Activated CD4-positive, alpha-beta T cell treated with anti-CD3 and anti-CD28 coated beads, Interleukin-2, amount 10 ng/mL, durations not matched to agents 24 days and 14 days (primary cell): ENCODE measurements at places on chromosomes 7 and 10. TPM values are rescaled to one million over a fixed set of nuclear protein-coding genes. Genes with fewer than 3 reads are reported as not detected.
A peak's percentile ranks its signal among the peaks of the same experiment; 100 is the strongest.

The CDK14 gene
- 1.9 and 2.0 TPM in 2 replicates for total RNA-seq

The RAB19 gene
- 23.0 and 24.4 TPM in 2 replicates for total RNA-seq

The UNCX gene
- total RNA-seq = not detected in 2 replicates

The SAMD9 gene
- 8.6 and 9.4 TPM in 2 replicates for total RNA-seq

The SKIDA1 gene
- total RNA-seq = 0.02 and 0.16 TPM in 2 replicates

The ATP6V0A4 gene
- not detected in 2 replicates for total RNA-seq

DNA sequence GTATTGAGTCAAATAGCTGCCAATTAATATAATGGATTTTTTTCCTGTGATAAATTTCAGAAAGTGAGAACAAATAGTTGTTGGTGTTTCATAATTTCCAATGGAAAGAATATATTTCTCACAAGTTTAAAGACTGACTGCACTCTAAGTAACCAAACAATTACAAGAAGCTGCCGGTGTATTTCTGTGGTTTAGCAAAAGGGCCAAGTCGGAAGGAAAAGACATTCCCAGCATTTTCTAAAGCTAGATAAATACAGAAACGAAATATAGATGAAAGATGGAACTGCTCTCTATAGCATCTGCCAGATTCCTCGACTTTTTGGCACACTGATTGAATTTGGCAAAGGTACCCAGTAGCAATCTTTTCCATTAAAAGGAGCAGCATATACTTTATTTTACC lies 92.7 kb upstream of the MKX start:
- H3K4me3 ChIP-seq = no peak overlapping the region
- no peaks in the 10 kb centered on the region for H3K4me1 ChIP-seq
- no peak for DNase-seq
- no peaks in the 10 kb centered on the region for H3K27me3 ChIP-seq
- H3K27ac ChIP-seq = no peak overlapping the region

The SFRP5 gene
- not detected in 2 replicates for total RNA-seq

DNA sequence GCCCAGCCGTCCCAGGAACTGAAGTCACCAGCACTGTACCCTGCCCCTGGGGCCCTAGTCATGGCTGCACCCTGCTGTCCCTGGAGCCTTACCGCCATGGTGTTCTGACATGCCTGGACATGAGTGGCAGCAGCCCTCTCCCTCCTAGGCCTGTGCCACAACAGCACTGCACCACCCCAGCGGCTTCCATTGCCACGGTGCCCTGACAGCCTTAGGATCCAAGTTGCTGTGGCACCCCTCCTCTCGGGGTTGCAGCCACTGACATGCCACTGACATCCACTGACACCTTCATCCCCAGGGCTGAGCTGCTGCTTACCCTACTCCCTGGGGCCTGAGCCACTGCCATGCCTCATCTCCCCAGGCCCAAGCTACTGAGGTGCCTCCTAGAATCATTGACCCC lies 39.6 kb upstream of the SHH start:
- H3K27me3 ChIP-seq = peaks cover 2% of the 10 kb centered on the region
- H3K36me3 ChIP-seq = no peaks in the 10 kb centered on the region
- no peak for DNase-seq
- no peak overlapping the region for H3K27ac ChIP-seq

The MYL10 gene
- total RNA-seq = not detected in 2 replicates

GRCh38 chr7:140610204-140611165 lies 30.1 kb downstream of the DENND2A start:
- no peak for DNase-seq
- H3K4me3 ChIP-seq = no peak overlapping the region
- no peaks in the 10 kb centered on the region for H3K4me1 ChIP-seq
- peaks cover 3% of the 10 kb centered on the region for H3K27me3 ChIP-seq

DNA sequence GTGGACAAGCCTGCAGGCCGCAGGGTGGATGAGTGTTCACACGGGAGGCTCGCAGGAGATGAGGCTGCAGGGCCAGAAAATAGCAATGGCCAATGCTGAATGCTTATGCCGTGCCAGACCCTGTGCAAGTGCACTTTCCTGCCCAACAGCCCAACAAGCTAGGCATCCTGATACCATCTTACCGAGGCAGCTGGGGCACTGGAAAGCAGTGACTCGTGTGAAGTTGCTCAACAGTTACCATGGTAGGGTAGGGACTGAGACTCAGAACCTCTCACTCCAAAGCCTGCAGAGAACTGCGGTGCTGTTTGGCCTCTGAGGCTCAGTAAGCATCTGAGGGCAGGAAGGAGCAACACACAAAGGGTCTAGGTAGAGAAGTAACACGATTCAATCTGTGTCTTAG lies 43.7 kb downstream of the JAZF1 start:
- no peaks in the 10 kb centered on the region for H3K36me3 ChIP-seq
- H3K4me1 ChIP-seq = no peaks in the 10 kb centered on the region
- H3K27ac ChIP-seq = no peak overlapping the region
- H3K27me3 ChIP-seq = no peaks in the 10 kb centered on the region
- H3K4me3 ChIP-seq = no peak overlapping the region

DNA sequence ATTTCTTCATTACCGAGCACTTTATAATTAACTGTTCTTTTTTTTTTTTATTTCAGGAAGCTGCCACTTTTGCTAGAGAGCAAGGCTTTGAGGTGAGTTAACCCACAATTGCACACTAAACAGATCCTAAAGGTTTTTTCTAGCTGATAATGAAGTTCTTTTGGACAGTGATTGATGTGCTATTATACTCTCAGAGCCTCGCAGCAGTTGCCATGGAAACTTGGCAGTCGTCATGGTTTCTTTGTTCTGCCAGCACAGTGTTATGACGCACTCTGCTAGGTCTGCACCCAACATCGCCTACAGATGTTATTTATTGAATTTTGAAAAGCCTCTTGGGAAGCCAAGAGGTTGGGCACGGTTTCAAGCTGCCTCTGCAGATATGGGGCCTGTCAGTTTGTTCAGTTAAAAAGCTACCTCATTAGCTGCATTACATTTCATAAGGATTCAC lies 237.2 kb upstream of the KAT6B start:
- peak; percentile 94 for DNase-seq
- H3K27me3 ChIP-seq = no peaks in the 10 kb centered on the region
- peaks cover 10% of the 10 kb centered on the region for H3K36me3 ChIP-seq
- H3K4me3 ChIP-seq = no peak overlapping the region
- peak overlapping the region; percentile 80 for H3K27ac ChIP-seq

- H3K4me1 ChIP-seq = no peaks in the 10 kb centered on the region
- DNase-seq = no peak
- H3K4me3 ChIP-seq = no peak overlapping the region
- no peaks in the 10 kb centered on the region for H3K36me3 ChIP-seq
Observed at GRCh38 chr7:73921623-73922528, 60.9 kb downstream of the TMEM270 start.

- peaks cover 6% of the 10 kb centered on the region for H3K36me3 ChIP-seq
- H3K27ac ChIP-seq = no peak overlapping the region
- H3K4me1 ChIP-seq = peaks cover 16% of the 10 kb centered on the region
- no peaks in the 10 kb centered on the region for H3K27me3 ChIP-seq
- no peak for DNase-seq
Observed at GRCh38 chr10:24871011-24871935, 81.1 kb downstream of the PRTFDC1 start.

The ANKRD1 gene
- not detected in 2 replicates for total RNA-seq

- H3K4me3 ChIP-seq = no peak overlapping the region
- H3K36me3 ChIP-seq = no peaks in the 10 kb centered on the region
- no peak for DNase-seq
- no peak overlapping the region for H3K27ac ChIP-seq
- peaks cover 7% of the 10 kb centered on the region for H3K27me3 ChIP-seq
- peaks cover 23% of the 10 kb centered on the region for H3K4me1 ChIP-seq
Observed at GRCh38 chr10:88853155-88853881, 1.7 kb upstream of the ANKRD22 start.

The CNPY1 gene
- total RNA-seq = not detected in 2 replicates

The GIMAP4 gene
- 61.1 and 62.7 TPM in 2 replicates for total RNA-seq

- H3K27ac ChIP-seq = no peak overlapping the region
- peaks cover 19% of the 10 kb centered on the region for H3K27me3 ChIP-seq
- peaks cover 10% of the 10 kb centered on the region for H3K4me1 ChIP-seq
- DNase-seq = no peak
- H3K4me3 ChIP-seq = no peak overlapping the region
- no peaks in the 10 kb centered on the region for H3K36me3 ChIP-seq
Observed at GRCh38 chr10:60913071-60913470, 30.9 kb downstream of the RHOBTB1 start.

DNA sequence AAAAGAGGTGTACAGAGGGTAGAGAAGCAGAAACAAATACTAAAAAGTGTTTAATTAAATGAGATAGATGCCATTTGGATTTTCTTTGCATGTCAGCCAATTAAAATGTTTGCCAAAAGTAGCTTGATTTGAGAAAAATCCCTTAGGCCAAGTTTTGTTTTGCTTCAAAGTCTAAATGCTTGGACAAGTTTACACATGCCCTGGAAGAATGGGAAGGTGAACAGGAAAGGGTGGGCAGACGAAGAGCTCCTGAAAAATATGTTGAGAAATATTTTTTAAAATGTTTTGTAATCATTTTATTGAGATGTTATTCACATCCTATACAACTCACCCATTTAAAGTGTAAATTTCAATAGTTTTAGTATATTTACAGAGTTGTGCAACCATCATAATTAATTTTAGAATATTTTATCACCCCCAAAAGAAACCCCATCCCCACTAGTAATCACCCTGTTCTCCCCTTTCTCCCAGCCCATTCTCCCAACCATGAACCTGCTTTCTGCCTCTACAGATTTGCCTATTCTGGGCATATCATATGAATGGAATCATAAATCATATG lies 98.5 kb upstream of the ANK3 start:
- no peak overlapping the region for H3K27ac ChIP-seq
- H3K27me3 ChIP-seq = no peaks in the 10 kb centered on the region
- H3K4me3 ChIP-seq = no peak overlapping the region

The OPN4 gene
- not detected in 2 replicates for total RNA-seq

The UBTD1 gene
- total RNA-seq = 1.8 and 2.1 TPM in 2 replicates

- no peak overlapping the region for H3K27ac ChIP-seq
- H3K4me3 ChIP-seq = no peak overlapping the region
- DNase-seq = peak; percentile 26
- H3K27me3 ChIP-seq = no peaks in the 10 kb centered on the region
- no peaks in the 10 kb centered on the region for H3K36me3 ChIP-seq
Observed at GRCh38 chr7:111998326-111998725, 207.9 kb downstream of the DOCK4 start.

- H3K4me3 ChIP-seq = no peak overlapping the region
- no peak for DNase-seq
- peaks cover 51% of the 10 kb centered on the region for H3K36me3 ChIP-seq
- no peaks in the 10 kb centered on the region for H3K27me3 ChIP-seq
- peak overlapping the region; percentile 29 for H3K27ac ChIP-seq
Observed at GRCh38 chr7:55502124-55502857, 70.0 kb downstream of the VOPP1 start.

DNA sequence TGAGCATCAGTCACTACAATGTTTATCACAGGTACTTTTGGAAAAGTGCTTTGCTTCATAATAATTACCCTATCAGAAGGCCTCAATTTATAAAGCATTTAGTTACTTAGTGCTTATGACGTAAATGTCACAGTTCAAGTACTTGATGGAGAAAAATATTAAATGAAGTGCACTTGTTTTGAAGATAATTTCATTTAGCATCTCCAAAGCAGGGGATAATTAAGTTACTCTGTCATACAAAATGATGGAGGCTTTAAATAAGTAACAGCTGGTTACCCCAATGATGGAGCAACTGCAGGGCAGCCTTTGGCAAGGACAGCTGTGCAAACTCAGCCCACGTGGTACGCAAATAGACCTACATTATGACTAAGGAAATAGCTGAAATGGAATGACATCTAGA lies 768.8 kb downstream of the GRM8 start:
- no peak overlapping the region for H3K27ac ChIP-seq
- no peaks in the 10 kb centered on the region for H3K4me1 ChIP-seq
- no peaks in the 10 kb centered on the region for H3K36me3 ChIP-seq
- H3K4me3 ChIP-seq = no peak overlapping the region

- H3K4me1 ChIP-seq = no peaks in the 10 kb centered on the region
- no peaks in the 10 kb centered on the region for H3K36me3 ChIP-seq
Observed at GRCh38 chr10:124138883-124139348, 45.5 kb upstream of the CHST15 start.

GRCh38 chr10:131869344-131869743 lies 31.5 kb upstream of the PPP2R2D start:
- no peak overlapping the region for H3K4me3 ChIP-seq
- no peak overlapping the region for H3K27ac ChIP-seq
- no peak for DNase-seq

- no peaks in the 10 kb centered on the region for H3K27me3 ChIP-seq
- no peak overlapping the region for H3K27ac ChIP-seq
- H3K36me3 ChIP-seq = no peaks in the 10 kb centered on the region
- peaks cover 3% of the 10 kb centered on the region for H3K4me1 ChIP-seq
- no peak overlapping the region for H3K4me3 ChIP-seq
- DNase-seq = no peak
Observed at GRCh38 chr7:42197451-42197850, 39.6 kb downstream of the GLI3 start.

DNA sequence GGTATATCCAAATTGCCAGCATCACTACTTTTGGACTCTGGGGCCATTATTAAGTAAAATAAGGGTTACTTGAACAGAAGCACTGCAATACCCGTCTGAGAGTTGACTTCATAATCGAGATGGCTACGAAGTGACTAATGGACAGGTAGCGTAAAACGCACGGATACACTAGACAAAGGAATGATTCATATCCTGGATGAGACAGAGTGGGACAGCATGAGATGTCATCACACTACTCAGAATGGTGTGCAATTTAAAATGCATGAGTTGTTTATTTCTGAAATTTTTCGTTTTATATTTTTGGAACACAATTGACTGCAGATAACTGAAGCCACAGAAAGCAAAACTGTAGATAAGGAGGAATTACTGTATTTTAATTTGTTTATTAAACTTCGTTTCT lies 421.5 kb upstream of the LRGUK start:
- H3K27me3 ChIP-seq = no peaks in the 10 kb centered on the region
- no peaks in the 10 kb centered on the region for H3K36me3 ChIP-seq
- H3K4me1 ChIP-seq = no peaks in the 10 kb centered on the region
- DNase-seq = no peak
- H3K4me3 ChIP-seq = no peak overlapping the region
- H3K27ac ChIP-seq = no peak overlapping the region

- H3K27me3 ChIP-seq = peaks cover 6% of the 10 kb centered on the region
- H3K36me3 ChIP-seq = no peaks in the 10 kb centered on the region
- H3K27ac ChIP-seq = no peak overlapping the region
- H3K4me1 ChIP-seq = peaks cover 10% of the 10 kb centered on the region
- no peak overlapping the region for H3K4me3 ChIP-seq
- DNase-seq = no peak
Observed at GRCh38 chr10:511849-512191, 177.6 kb downstream of the DIP2C start.

The FEZF1 gene
- not detected in 2 replicates for total RNA-seq

- peaks cover 27% of the 10 kb centered on the region for H3K36me3 ChIP-seq
- peak overlapping the region; percentile 57 for H3K4me3 ChIP-seq
- DNase-seq = no peak
- no peaks in the 10 kb centered on the region for H3K27me3 ChIP-seq
Observed at GRCh38 chr10:124723826-124724225, 20.4 kb downstream of the FAM53B start.

The SYT15B gene
- total RNA-seq = 0.12 TPM in 1 of 2 replicates, not detected in the other

- H3K4me1 ChIP-seq = no peaks in the 10 kb centered on the region
- peaks cover 2% of the 10 kb centered on the region for H3K27me3 ChIP-seq
- H3K27ac ChIP-seq = no peak overlapping the region
- no peaks in the 10 kb centered on the region for H3K36me3 ChIP-seq
Observed at GRCh38 chr7:87810130-87810529, 66.0 kb downstream of the SLC25A40 start.
